ENCODE measurements at places on chromosomes 6 and 20. TPM values are rescaled to one million over a fixed set of nuclear protein-coding genes. Genes with fewer than 3 reads are reported as not detected.
A peak's percentile ranks its signal among the peaks of the same experiment; 100 is the strongest.

Gene TMEM74B
- total RNA-seq = 9.4 TPM

GRCh38 chr20:62590309-62591121 is 51.8 kb upstream of the SLCO4A1 start:
- no peak overlapping the region for H3K4me3 ChIP-seq
- peaks cover 4% of the 10 kb centered on the region for H3K27me3 ChIP-seq
- H3K27ac ChIP-seq = no peak overlapping the region
- H3K4me1 ChIP-seq = no peaks in the 10 kb centered on the region

GRCh38 chr20:57124800-57125517 is 141.5 kb downstream of the BMP7 start:
- peak overlapping the region; percentile 81 for H3K27ac ChIP-seq
- H3K36me3 ChIP-seq = no peaks in the 10 kb centered on the region
- H3K27me3 ChIP-seq = no peaks in the 10 kb centered on the region
- DNase-seq = peak; percentile 29
- no peak overlapping the region for H3K4me3 ChIP-seq

GRCh38 chr6:169571123-169571962 is 130.5 kb downstream of the WDR27 start:
- H3K36me3 ChIP-seq = no peaks in the 10 kb centered on the region
- no peak overlapping the region for H3K4me3 ChIP-seq
- no peak for DNase-seq

Gene C6orf15
- total RNA-seq = not detected

Gene RSPO3
- total RNA-seq = 1.9 TPM

- no peaks in the 10 kb centered on the region for H3K4me1 ChIP-seq
- no peak overlapping the region for H3K27ac ChIP-seq
- no peaks in the 10 kb centered on the region for H3K27me3 ChIP-seq
- DNase-seq = no peak
These were observed 245.2 kb downstream of the CDH26 start for GRCh38 chr20:60203451-60203850.

GRCh38 chr6:56944661-56945060 is 10.2 kb upstream of the BEND6 start:
- no peaks in the 10 kb centered on the region for H3K27me3 ChIP-seq
- no peak for DNase-seq
- no peaks in the 10 kb centered on the region for H3K4me1 ChIP-seq
- no peak overlapping the region for H3K27ac ChIP-seq
- H3K36me3 ChIP-seq = no peaks in the 10 kb centered on the region

Gene BPIFB4
- total RNA-seq = not detected

DNA sequence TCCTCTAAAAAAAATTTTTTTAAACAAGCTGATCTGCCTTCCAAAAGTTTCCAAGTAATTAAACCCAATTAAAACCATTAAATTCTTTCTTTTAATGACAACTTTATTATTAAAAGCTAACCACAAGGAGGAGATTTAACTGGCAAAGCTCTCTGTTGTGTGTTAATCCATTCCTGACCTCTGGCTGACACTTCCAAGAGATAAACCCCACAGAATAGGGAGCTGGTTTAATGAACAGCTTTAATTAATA is 230.8 kb downstream of the EYA2 start:
- peaks cover 22% of the 10 kb centered on the region for H3K4me1 ChIP-seq
- H3K36me3 ChIP-seq = no peaks in the 10 kb centered on the region
- no peak overlapping the region for H3K4me3 ChIP-seq
- DNase-seq = no peak
- H3K27me3 ChIP-seq = no peaks in the 10 kb centered on the region

Gene MLN
- 2.3 TPM for total RNA-seq

DNA sequence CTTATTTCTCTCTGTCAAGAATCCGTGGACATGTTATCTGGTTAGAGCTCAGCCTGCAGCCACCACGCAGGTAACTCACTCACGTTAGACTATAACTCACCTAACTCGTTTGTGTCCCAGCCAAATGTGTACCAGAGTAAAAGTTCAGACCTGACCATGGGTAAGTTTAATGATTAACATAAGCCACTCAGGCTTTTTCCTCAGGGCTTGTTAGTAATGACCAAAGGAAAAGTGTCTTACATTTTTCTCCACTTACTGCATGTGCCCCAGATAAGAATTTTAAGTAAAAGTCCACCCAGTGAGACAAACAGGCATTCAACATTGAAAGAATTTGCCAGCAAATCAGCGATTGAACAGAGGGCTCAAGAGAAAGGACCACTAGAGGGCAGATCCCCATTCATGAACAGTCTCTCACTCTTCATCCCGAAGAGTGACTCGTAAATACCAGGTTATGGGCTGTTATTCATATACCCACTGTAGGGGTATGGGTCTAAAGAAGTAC is at the start of gene PKHD1:
Gene PKHD1, minus strand, starts transcription at position 116 of the 502 bp plus-strand sequence. CDS start 2,680 bp downstream, outside the sequence.
- H3K27ac ChIP-seq = peak within 1 kb of the TSS; percentile 83
- DNase-seq = peak; percentile 56
- H3K4me3 ChIP-seq = no peak within 1 kb of the TSS
- no peaks in the 10 kb centered on the region for H3K27me3 ChIP-seq

DNA sequence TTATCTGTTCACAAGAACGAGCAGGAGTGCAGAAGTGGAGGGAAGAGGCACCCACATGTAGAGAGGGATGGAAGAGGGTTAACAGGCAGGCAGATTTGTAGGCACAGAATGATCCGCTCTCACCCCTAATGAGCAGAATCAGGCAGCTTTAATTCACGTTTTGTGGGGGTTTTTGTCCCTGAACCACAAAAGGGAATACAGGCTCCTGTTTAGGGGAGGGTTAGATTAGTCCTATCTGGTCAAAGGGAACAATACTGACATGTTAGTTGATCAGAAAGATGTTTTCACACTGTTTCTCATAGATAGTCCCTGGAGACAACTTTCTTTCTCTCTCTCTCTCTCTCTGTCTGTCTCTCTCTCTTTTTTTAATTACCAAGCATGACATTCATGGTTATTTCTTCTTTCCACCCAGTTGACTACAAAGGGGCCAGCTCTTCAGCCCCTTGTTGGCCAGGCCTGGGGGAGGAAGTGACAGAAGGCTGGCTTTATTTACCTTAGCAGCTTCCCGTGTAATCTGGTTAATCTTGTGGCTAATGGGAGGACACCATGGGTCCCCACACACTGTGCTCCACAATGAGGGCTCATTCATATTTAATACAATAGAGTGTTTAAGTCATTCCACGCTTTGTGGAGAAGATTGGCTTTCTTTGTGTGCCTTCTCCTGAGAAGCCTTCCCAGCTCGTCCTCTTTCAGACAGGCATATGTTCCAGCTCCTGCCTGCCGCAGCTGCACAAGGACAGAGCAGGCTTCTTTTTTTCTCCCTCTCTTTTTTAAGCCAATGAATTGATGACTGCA is 958.8 kb downstream of the TFAP2A start:
- DNase-seq = no peak
- H3K27me3 ChIP-seq = no peaks in the 10 kb centered on the region
- H3K27ac ChIP-seq = no peak overlapping the region

- no peak for DNase-seq
- no peak overlapping the region for H3K4me3 ChIP-seq
- peaks cover 12% of the 10 kb centered on the region for H3K4me1 ChIP-seq
- H3K27me3 ChIP-seq = no peaks in the 10 kb centered on the region
- H3K27ac ChIP-seq = no peak overlapping the region
- no peaks in the 10 kb centered on the region for H3K36me3 ChIP-seq
These were observed 4.9 kb downstream of the REV3L start for GRCh38 chr6:111478064-111478476.

Gene SFTA2
- not detected for total RNA-seq

- no peaks in the 10 kb centered on the region for H3K27me3 ChIP-seq
- H3K27ac ChIP-seq = peak overlapping the region; percentile 100
- peaks cover 20% of the 10 kb centered on the region for H3K4me1 ChIP-seq
- no peaks in the 10 kb centered on the region for H3K36me3 ChIP-seq
- DNase-seq = no peak
These were observed 556 bp upstream of the SCAF8 start for GRCh38 chr6:154732538-154733182.

DNA sequence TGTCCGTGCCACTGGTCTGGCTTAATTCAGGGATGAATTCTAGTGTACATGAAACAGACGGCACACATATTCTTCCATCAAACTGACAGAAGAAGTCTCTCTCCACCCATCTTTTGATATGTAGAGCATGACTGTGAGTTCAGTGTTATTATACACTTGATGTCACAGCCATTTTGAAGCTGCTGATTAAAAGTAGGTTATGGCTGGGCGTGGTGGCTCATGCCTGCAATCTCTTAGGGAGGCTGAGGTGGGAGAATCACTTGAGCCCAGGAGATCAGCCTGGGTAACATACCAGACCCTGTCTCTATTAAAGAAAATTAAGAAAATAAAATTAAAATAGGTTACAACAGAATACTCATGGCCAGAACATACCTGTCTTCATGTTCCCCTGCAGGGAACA is 20.7 kb downstream of the C6orf15 start:
- no peaks in the 10 kb centered on the region for H3K27me3 ChIP-seq
- peaks cover 8% of the 10 kb centered on the region for H3K4me1 ChIP-seq
- no peak for DNase-seq
- no peaks in the 10 kb centered on the region for H3K36me3 ChIP-seq
- no peak overlapping the region for H3K4me3 ChIP-seq
- no peak overlapping the region for H3K27ac ChIP-seq

Gene KPNA5
- 14.8 TPM for total RNA-seq

Gene PHF20
- total RNA-seq = 24.0 TPM

Gene FRK
- 16.9 TPM for total RNA-seq

Gene KIF16B
- 18.3 TPM for total RNA-seq

GRCh38 chr6:141996823-141997222 is 135.9 kb upstream of the GJE1 start:
- no peak overlapping the region for H3K27ac ChIP-seq
- DNase-seq = no peak
- no peaks in the 10 kb centered on the region for H3K4me1 ChIP-seq
- no peaks in the 10 kb centered on the region for H3K36me3 ChIP-seq

DNA sequence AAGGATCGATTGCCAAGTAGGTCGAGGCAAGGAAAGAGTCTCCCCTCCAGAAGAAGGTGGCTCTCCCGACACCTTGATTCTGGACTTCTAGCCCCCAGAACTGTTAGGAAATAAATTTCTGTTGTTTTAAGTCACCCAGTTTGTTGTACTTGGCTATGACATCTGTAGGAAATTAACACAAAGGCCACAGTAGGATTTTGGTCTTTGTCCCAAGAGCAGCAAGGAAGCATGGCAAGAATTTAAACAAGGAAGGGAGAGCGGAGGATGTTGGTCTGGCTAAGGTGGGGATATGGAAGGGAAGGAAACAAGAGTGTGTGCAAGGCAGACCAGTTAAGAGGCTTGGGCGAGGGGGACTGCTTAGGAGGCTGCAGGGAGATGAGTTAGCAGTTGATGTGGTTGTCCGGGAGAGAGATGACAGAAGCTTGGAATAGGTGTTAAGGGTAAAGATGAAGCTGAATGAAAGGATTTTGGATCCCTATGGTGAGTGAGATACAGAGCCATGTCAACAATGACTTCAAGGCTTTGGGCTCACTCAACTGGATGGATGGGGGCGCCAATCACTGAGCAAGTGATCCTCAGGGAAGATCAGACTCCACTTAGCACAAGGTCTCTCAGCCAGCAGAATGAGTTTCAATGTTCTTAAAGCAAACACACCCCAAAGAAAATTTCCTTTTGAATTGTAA is 140.5 kb upstream of the ZNF217 start:
- no peaks in the 10 kb centered on the region for H3K27me3 ChIP-seq
- no peak for DNase-seq
- H3K4me1 ChIP-seq = peaks cover 40% of the 10 kb centered on the region
- H3K27ac ChIP-seq = no peak overlapping the region

DNA sequence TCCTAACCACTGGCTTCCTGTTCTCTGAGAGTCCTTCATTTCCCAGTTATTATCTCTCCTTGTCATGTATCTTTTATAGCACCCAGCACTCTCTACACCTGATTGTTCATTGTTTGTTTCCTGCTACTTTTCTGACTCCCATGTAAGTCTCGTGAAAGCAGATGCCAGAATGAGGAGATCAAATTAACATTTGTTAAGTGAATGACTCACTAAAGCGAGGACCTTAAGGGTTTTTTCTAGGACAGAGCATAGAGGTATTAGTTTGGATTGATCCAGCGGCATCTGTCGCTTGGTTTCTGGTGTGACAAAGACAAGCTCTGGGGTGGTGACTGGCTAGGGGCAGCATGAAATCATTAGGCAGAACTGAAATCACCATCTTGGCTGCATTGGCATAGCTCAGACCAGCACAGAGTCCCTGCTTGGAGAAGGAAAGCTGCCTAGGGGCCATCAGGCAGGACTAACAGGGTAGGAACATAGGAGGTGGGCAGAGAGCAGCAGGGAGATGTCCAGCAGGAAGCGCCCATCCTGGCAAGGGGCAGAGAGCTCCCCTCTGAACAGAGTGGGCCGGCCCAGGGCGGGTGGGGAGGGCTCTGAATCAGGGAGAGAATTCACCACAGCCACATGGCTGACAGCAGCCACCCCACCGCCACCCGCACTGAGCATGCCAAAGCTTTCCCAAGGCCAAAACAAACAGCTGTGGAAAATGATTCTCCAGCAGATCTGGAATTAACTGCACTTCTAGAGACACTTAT is 97.1 kb upstream of the CEP85L start:
- H3K27ac ChIP-seq = no peak overlapping the region
- H3K27me3 ChIP-seq = no peaks in the 10 kb centered on the region
- no peaks in the 10 kb centered on the region for H3K4me1 ChIP-seq
- no peaks in the 10 kb centered on the region for H3K36me3 ChIP-seq

Gene HAO1
- total RNA-seq = 0.72 TPM

Gene NANP
- 7.1 TPM for total RNA-seq

DNA sequence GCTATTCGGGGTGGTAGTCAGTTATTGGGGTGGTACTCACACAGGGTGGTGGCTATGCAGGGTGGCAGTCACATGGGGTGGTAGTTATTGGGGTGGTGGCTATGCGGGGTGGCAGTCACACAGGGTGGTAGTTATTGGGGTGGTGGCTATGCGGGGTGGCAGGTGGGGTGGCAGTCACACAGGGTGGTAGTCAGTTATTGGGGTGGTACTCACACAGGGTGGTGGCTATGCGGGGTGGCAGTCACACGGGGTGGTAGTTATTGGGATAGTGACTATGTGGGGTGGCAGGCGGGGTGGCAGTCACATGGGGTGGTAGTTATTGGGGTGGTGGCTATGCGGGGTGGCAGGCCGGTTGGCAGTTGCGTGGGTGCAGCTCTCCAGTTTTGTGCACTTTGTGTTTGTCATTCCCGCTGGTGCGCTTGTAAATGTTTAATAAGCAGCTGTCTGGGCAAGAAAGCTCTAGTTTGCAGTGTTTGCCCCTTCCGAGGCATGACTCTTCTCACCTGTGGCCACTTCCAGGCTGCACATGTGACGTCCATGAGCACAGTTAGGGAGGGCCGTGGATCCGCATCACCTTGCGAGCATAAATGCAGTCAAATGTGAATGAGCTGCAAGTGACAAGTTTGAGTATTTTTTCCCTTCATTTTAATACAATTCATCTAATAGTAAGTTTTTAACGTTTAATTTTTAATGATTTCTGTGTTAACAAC is 219.0 kb upstream of the CST7 start:
- no peak overlapping the region for H3K4me3 ChIP-seq
- DNase-seq = no peak
- H3K4me1 ChIP-seq = no peaks in the 10 kb centered on the region
- H3K27me3 ChIP-seq = no peaks in the 10 kb centered on the region
- H3K36me3 ChIP-seq = no peaks in the 10 kb centered on the region
- no peak overlapping the region for H3K27ac ChIP-seq

Gene BMP6
- total RNA-seq = 4.3 TPM

GRCh38 chr20:57650266-57650665 is 30.0 kb upstream of the ZBP1 start:
- H3K4me1 ChIP-seq = peaks cover 3% of the 10 kb centered on the region
- no peaks in the 10 kb centered on the region for H3K36me3 ChIP-seq
- H3K27me3 ChIP-seq = no peaks in the 10 kb centered on the region
- no peak overlapping the region for H3K4me3 ChIP-seq

- H3K4me1 ChIP-seq = no peaks in the 10 kb centered on the region
- no peak overlapping the region for H3K4me3 ChIP-seq
- H3K36me3 ChIP-seq = no peaks in the 10 kb centered on the region
- no peaks in the 10 kb centered on the region for H3K27me3 ChIP-seq
- no peak overlapping the region for H3K27ac ChIP-seq
- no peak for DNase-seq
These were observed 645.0 kb downstream of the DHX35 start for GRCh38 chr20:39607141-39607540.
